ENCODE measurements at places on chromosomes 4 and X.
A peak's percentile ranks its signal among the peaks of the same experiment; 100 is the strongest.

GRCh38 chr4:119032921-119033685 lies 102.5 kb upstream of the MYOZ2 start:
- no peak for DNase-seq

GRCh38 chr4:185145572-185145971 lies 2.5 kb downstream of the SLC25A4 start:
- DNase-seq = no peak

- no peak for DNase-seq
Observed at GRCh38 chr4:107153956-107154355, 117.8 kb upstream of the DKK2 start.

- DNase-seq = no peak
Observed at GRCh38 chr4:156999175-156999517, 27.5 kb upstream of the PDGFC start.

DNA sequence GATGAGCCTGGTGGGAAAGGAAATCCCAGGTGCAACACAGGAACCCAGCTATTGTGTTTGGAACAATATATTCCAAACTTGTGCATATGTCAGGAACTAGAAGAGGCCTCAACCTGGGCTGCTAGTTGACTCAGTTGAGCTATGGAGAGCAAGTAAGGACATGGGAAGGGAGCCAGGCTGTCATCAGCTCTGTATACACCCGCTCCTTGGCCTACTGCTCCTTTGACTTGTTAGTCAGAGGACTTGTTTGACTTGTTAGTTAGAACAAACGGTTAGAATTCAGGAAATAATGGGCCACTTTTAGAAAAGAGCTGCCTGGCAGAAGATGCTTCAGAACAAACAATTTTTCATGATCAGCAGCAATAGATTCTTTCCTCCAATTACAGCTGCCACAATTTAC lies 76.4 kb downstream of the CBLL2 start:
- DNase-seq = no peak

- no peak for DNase-seq
Observed at GRCh38 chrX:84219551-84219950, 31.6 kb upstream of the RPS6KA6 start.

DNA sequence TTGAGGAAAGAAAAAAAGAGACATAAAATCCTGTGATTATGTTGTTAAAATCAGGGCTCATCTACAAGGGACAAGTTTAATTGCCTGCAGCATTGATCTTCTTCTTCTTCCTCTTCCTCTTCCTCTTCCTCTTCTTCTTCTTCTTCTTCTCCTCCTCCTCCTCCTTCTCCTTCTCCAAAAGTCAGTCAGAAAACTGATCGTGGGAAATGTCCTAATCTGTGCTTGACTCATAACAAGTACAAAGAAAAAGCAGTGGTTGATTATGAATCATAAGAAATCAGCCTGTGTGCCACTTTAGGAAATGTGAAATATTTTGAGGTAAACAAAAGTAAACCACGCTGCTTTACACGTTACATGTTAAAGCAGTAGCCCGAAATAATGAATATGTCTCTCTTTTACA lies 2.7 kb upstream of the ATP10D start:
- no peak for DNase-seq

GRCh38 chr4:112775801-112776200 lies 138.9 kb downstream of the LARP7 start:
- DNase-seq = no peak

DNA sequence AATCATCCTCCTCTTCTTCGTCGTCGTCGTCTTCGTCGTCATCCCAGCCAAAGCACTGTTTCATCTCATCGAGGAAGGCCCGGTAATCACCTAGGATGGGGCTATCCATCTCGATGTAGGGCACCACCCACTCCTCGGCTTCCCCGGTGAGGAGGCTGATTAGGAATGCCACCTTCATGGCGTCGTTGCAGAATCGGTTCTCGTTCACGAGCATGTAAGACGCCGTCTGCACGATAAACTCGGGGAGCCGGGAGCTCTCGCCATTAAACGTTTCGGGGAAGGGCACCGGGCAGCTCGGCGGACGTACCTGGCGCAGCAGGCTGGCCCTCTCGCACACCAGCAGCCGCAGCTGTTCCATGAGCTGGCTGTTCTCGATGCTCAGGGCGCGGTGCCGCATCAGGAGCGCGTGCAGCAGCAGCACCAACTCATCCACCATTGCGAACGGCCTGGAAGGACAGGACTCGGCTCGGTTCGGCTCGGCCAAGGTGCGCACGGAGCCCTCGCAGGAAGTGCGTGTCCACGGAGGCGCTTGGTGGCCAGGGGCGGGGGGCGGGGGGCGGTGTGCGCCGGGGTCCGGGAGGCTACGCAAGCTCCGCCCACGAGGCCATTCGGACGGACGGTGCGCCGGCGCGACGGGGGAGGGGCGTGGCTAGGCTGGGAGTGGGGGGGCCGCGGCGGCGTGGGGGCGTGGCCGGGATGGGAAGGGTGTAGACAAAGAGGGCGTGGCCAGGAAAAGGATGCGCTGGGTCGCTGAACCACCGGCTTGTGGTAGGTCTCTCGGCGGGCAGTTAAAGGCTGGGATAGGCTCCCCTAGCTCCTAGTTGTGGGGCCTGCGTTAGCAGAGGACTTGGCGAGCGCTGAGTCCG lies at the start of gene LDOC1:
TSS of gene LDOC1 (minus strand) at position 544 of the 866 bp plus-strand sequence. CDS start at position 436, 108 bp downstream.
- peak; percentile 74 for DNase-seq

DNA sequence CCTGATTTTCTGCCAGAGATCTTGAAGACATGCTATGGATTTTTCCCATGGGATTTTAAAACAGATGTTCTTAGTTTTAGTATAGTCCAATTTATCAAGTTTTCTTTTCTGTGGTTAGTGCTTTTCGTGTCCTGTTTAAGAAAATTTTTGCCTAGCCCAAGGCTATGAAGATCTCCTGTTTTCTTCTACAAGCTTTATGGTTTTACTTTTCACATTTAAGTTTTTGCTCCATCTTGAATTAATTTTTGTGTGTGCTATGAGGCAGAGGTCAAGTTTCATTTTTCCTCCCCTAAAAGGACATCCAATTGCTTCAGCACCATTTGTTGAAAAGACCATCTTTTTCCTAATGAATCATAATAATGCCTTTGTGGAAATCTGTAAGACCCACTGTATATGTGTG lies 65.6 kb downstream of the POLR2B start:
- DNase-seq = no peak

- no peak for DNase-seq
Observed at GRCh38 chrX:18394477-18394876, 30.9 kb upstream of the CDKL5 start.

- DNase-seq = no peak
Observed at GRCh38 chrX:53713987-53714579, 27.6 kb upstream of the HUWE1 start.

DNA sequence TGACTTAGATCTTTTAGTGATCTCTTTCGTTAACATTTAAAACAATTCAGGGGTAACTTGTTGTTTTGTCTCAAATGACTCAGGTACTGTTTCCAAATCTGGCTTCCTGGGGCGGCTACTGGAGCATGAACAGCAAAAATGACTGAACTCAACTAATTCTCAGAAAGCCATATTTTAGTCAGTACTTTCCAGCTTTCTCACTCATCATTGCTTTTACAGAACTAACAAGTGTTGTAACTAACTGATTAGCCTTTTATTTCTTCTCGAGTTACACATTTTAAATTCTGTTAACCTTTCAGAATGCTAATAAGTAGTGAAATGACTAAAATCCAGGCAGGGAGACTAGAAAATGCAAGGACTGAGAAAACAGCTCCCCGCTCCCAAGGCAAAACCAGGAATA lies 55.3 kb downstream of the JADE3 start:
- peak; percentile 17 for DNase-seq

DNA sequence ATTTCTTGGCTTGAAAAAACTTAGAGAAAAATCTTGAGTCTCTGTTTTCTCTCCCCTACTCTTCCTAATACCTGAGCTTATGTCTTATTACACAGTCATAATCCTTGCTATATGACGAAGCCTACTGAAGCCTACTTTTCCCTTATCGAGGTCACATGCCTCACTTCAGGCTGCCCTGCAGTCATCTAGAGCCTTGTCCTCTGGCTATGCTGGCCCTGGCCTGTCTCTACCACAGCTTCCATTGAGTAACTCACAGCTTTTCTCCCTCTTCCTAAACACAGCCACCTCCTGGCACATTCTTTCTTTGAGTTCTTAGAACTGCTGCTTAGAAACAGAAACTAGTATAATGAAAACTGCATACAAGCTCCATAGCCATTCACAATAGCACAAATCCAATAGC lies 1698.3 kb downstream of the STIM2 start:
- no peak for DNase-seq

- DNase-seq = no peak
Observed at GRCh38 chr4:188778905-188779304, 639.7 kb downstream of the TRIML1 start.

DNA sequence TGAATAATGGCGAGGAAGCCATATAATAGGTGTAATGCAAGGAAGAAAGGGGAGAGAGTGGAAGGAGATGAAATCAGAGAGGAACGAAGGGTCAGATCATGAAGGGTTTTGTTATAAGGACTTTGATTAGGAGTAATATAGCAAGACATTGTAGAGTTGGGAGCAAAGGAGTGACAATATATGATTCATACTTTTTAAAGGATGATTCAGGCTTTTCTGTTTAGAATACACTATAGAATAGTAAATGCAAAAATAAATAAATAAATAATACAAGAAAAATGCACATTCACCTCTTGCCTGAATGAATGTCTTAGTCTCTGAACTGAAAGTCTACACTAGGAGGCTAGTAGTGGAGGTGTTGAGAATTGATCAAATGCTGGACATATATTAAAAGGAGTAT lies 1524.4 kb upstream of the AGA start:
- DNase-seq = no peak

DNA sequence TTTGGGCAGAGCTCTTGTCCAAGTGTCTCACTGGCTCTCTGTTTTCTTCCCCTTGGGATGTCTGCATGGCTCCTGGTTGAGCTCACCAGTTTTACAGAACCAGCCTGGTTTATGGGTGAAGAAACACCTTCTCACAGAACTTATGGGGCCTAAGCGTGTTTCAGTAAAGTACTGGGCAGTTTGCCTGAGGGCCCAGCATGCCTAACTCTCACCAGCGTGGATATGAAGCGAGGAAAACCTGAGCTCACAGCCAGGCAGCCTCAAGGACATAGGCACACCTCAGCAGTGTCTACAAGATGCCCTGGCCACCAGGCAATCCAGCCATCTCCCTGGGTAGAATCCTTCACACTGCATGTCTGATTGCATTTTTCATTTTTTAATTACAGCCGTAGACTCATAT lies 9.2 kb downstream of the NHSL2 start:
- DNase-seq = no peak

DNA sequence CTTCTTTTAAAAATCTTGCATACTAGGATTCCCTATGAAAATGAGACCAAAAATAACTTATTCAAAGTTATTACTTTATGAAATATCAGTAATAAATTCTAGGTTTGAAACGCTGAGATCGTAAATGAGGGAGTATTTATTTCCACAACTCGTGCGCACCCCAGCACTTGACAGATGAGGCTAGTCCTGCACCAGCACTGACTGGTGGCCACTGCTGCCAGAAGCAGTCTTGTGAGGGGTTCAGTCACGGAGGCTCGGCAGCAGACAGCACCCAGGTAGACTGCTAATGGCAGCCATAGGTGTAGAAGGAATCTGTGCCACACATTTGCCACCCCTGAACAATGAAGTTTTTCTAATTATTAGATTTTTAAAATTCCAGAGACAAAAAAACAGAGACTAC lies 248.7 kb downstream of the CAMK2D start:
- no peak for DNase-seq

DNA sequence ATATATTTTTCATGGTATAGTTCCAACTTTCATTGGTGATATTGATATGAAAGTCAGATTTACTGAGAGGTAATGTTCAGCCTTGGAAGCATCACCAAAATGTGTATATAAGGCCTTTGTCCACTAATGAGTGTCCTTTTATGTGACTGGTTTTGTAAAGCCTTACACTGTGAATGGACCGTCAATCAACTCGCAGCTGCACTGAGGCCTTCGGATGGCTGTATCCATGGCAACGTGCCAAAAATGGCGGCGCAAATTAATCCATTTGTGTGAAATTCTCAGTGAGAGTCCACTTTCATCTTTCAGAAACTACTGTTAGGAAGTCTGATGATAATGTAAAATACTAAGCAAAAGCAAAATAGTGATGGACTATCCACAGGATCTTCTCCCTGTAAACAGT lies 131.7 kb downstream of the SPCS3 start:
- DNase-seq = no peak

- no peak for DNase-seq
Observed at GRCh38 chr4:98528882-98529281, 129.5 kb downstream of the TSPAN5 start.

GRCh38 chr4:76003620-76004019 lies 3.7 kb downstream of the CXCL9 start:
- no peak for DNase-seq

DNA sequence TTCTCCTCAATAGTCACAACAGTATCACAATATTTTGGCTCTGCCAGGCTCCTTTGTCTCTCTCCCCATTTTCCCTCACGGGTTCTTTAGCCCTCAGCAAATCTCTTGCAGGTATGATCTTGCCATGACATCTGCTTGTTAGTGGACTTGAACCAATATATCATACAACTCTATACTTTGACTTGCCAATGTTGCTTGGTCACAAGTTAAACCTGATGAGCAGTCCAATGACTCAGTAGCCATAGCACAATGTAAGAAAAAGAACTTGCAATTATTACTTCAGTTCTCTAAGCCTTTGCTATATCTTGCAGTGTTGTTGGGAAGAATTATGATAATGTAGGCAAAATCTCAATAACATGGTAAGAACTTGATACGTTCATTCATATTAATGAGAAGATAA lies 174.6 kb upstream of the NRK start:
- no peak for DNase-seq

GRCh38 chr4:54742636-54743399 lies 85.1 kb downstream of the KIT start:
- DNase-seq = no peak

DNA sequence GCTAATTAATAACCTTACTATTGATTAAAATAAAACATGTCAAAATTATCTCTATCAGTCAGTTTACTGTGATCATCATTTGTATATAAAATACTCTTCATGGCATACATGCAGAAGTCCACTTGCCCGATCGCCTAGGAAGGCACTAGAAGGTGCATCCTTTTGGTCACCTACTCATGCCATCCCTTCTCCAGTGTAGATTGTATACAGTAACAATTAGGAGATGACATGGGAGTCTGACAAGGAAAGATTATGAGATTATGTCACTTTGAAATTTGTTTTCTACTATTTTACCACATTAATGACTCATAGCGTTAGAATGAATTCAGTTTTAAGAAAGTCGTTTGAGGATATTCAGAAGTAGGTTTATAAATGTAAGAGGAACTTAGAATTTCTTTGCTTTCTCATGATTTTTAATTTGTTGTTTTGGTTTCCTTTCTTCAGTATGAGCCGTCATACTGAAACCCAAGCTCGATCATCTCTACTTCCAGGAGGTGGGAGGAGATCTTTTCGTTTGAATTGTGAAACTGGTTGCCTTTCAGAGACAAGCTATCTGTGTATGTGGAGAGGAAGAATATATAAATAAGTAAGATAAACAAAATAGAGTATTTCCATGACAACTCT lies 51.1 kb upstream of the UNC5C start:
- DNase-seq = no peak

GRCh38 chr4:103400405-103400804 lies 202.3 kb upstream of the CENPE start:
- no peak for DNase-seq

GRCh38 chr4:11593576-11594116 lies 165.0 kb upstream of the HS3ST1 start:
- DNase-seq = no peak

All from activated CD4-positive, alpha-beta T cell treated with anti-CD3 and anti-CD28 coated beads, Interleukin-2, amount 50 U/mL, for 48 hours (primary cell).